SK-N-MC (cell line): ENCODE measurements at places on chromosomes 13 and 19.

DNA sequence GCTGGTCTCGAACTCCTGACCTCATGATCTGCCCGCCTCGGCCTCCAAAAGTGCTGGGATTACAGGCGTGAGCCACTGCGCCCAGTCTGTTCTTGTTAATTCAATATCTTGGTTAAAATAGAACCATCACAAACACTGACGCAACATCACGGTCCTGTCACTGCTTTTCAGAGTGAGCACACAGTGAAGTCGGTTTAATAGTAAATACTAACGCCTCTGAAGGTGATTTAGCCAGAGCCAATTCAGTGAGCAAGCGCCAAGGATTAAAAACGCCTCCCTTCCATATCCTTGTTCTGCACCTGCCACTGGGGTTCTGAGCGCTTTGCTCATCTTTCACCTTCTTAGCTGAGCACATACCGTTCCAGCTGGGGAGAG lies 30.3 kb downstream of the LAMP1 start:
- DNase-seq: no peak

DNA sequence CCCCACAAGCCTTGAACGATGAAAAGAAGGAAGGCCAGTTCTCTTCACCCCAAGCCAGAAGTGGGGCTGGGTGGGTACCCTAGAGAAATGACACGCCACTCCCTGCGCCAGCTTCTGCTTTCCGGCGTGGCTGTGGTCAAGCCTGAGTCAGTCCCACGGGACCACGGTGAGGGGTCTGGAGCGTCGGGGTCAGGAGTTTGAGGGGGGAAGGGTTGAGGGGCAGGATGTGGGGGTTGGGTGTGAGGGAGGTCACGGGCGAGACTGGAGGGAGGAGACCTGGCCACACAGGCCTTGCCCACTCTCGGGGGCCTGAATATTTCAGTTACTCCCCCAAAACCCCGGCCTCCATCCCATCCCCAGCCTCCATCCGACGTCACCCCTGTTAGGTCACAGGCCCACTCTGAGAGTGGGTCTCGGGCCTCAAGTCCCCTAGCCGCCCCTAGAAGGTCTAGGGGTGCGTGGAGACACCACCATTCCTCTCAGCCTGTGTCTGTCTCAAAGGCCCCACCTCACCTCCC lies 500 bp upstream of the IFI30 start:
- DNase-seq: no peak

DNA sequence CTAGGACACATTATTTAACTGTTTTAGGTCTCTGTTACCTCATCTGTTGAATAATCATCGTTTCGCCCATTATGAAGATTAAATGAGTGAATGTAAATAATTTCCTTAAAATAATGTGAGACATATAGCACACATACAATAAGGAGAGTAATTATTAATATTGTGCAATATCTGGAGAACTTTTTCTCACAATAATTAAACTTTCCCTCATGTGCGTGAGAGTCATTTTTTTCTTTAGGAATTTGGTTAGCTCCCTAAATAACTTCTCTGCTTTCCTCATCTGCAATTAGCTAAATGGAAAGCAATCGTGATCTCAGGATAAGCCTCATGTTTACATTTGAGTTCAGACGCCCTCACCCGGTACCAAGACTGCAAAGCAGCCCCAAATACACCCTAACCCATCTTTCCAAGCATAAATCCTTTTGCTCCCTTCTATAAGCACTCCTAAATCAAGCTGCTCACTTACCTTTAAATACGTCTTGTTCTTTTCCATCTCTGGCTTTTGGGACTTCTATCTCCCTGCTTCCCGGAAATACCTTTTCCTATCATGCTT lies 78.8 kb downstream of the MZT1 start:
- DNase-seq: no peak

DNA sequence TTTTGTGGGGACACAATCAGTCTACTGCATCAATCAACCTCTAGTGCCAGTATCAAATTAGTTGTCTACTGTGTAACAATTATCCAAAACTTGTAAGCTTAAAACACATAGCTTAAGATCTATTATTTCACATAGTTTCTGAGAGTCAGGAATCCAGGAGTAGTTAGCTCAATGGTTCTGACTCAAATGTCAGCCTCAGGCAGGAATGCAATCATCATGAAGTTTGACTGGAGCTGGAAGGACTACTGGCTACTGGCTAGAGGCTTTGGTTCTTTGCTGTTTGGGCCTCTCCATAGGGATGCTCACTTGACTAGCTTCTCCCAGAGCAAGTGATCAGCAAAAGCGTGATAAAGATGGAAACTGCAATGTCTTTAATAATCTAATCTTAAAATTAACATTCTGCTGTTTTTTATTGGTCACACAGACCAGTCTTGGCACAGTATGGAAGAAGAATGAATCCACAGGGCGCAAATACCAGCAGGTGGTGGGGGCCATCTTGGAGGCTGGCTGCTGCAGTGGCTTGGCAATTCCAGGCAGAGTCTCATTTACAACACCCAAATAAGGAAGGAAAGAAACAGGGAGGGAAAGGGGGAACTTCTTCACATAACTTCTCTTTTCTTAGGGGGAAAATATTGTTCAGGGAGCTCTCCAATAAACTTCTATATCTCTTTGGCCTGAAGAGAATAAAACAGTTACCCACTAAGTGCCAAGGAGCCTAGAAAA lies 15.7 kb downstream of the CAB39L start:
- DNase-seq: no peak

- DNase-seq: no peak
Observed at GRCh38 chr19:13078897-13079541, 23.6 kb downstream of the LYL1 start.

GRCh38 chr13:71499944-71500514 lies 367.0 kb downstream of the DACH1 start:
- DNase-seq: no peak

- no peak for DNase-seq
Observed at GRCh38 chr13:50511877-50512341, 331.6 kb downstream of the DLEU7 start.

- DNase-seq: no peak
Observed at GRCh38 chr19:57110592-57111328, 9.0 kb upstream of the USP29 start.

DNA sequence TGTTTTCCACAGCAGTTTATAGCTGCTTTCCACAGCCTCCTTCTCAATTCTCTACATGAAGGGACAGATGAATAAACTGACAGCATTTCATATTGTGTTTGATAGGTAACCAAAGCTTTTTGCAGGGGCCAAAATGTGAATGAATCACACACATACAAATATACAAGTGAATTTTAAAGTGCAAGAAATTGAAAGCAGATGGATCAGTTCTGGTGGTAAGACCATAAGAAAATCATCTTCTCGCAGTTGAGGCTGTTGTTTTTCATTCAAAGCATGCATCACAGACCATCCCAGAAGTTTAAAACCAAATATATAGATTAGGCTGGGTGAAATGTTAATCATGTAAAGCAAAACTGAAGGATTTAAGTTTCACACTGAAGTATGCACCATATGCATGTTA lies 1569.4 kb downstream of the PCDH9 start:
- no peak for DNase-seq

GRCh38 chr13:79749984-79750551 lies 269.1 kb downstream of the NDFIP2 start:
- DNase-seq: no peak

DNA sequence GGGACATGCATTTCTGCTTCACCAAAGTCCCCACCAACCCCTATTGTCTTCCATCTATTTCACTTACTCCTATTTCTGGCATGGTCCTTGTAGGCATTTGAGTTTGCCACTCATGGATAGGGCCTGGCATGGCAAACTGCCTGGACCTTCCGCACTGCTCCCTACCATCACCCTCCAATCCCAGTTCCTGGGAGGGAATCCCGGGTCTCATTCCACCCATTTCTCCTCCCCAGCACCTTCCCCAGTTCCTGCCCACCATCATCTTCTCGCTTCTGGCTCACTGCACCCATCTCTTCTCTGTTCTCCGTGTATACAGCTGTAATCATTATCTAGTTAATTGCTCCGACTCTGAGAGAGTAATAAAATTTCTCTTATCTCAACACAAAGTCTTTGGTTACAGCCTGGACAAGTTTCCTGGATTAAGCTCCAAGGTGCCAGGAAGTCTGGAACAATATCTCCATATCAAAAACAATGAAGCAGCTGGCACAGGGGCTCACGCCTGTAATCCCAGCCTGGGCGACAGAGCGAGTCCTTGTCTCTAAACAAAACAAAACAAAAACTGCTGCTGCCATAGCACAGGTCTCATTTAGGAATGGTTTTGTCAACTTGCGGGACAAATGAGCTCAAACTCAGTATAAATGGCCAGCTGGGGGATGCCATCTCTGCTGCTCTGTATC lies 17.0 kb upstream of the COX7A1 start:
- DNase-seq: peak; percentile 3

- DNase-seq: no peak
Observed at GRCh38 chr13:100835695-100836094, 161.1 kb upstream of the TMTC4 start.

DNA sequence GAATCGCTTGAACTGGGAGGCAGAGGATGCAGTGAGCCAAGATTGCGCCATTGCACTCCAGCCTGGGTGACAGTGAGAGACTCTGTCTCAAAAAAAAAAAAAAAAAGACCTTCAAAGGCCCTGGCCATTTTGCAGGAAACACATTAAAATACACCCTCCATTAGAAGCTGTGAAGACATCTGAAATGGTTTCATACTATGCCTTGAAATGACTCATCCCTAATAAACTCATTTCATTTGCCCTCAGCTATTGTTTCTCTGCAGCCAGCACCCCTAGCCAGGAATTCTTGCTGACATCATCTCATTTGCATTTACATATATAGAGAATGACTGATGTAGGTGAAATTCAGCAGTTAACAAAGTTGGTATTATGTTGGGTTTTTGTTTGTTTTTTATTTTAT lies 8.7 kb downstream of the EML2 start:
- DNase-seq: no peak

DNA sequence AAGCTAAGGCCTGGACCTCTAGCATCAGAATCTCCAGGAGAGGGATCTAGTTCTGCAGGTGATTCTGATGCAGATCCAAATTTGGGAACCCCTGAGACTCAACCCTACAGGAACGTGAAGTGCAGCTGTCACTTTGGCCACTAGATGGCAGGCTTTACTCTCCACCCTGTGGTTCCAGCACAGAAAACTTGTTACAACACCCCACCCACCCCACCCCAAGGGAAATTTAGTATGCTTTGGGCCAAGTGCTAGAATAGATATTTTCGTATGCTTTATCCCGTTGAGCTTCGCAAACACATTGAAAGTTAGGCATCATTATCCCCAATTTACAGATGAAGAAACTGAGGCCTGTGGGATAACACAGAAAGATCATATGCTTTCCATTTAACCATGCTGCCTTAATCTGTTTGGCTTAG lies 232.0 kb downstream of the B3GLCT start:
- no peak for DNase-seq

GRCh38 chr13:96533408-96533807 lies 443.5 kb downstream of the HS6ST3 start:
- DNase-seq: no peak

DNA sequence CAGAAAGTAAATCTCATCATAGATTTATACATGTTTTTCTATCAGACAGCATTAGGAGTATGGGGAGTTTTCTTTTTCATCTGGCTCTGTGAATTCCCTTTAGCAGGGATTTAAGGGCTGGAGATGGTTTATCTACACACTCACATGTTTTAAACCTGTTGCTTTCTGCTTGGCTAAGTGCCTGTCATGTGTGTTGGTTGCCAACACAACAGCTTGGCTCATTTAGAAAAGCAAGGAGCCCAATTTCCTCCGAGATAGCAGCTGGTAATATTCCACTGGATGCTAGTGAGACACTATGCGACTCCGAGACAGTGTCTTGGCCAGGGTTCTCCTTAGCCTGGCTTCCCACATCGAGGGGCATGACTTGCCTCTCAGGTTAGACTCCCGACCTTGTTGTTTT lies 83.3 kb downstream of the KLF5 start:
- DNase-seq: no peak

- no peak for DNase-seq
Observed at GRCh38 chr19:48333467-48334384, 8.4 kb downstream of the EMP3 start.

GRCh38 chr19:15463861-15464371 lies 428 bp downstream of the RASAL3 start:
- no peak for DNase-seq

- no peak for DNase-seq
Observed at GRCh38 chr13:67223024-67223423, 7.1 kb downstream of the PCDH9 start.

GRCh38 chr13:59755632-59756290 lies 408.0 kb downstream of the DIAPH3 start:
- no peak for DNase-seq

DNA sequence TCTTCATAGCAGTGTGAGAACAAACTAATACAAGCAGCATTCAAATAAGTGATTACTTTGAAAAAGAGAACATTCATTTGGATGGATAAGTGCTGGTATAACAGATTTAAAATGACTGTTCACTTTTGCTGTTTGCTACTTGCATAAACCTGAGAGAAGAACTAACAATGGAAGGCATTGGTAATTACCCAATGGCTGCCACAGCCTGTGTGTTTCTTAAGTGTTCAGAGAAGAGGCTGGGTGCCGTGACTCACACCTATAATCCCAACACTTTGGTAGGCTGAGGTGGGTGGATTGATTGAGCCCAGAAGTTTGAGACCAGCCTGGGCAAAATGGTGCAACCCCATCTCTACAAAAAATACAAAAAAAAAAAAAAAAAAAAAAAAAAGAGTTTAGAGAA lies 4.9 kb upstream of the TEX26 start:
- DNase-seq: no peak

GRCh38 chr13:51804295-51805172 lies 571 bp upstream of the DHRS12 start:
- no peak for DNase-seq

GRCh38 chr13:51148223-51148951 lies 37.3 kb upstream of the C13orf42 start:
- peak; percentile 77 for DNase-seq

- DNase-seq: no peak
Observed at GRCh38 chr19:18436671-18437490, 1.1 kb downstream of the ISYNA1 start.

DNA sequence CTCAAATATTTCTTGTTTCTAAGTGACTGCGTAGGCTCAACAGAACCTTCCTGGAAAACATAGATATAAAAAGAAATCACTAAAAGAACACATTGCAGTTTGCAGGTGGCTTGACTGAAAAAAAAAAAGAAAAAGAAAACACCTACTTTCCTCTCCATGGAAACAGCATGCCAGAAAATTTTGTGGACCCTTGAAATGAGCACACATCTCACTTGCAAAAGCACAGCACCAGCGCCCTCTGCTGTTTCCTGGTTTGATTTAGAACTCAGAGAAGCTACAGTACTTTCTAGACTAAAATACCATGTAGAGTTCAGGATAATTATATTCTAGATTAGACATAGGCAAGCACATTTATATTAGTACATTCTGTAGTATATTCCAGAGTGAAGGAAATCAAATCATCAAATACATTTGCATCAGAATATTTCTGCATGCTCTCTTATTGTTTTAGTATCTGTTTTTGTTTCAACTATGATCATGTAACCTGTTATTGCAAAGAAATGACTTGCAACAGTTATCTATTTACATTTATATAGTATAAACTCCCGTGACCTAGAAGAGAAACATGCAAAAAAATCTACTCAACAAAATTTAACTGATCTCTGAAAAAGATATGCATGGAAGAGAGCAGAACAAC lies 22.3 kb upstream of the XPO4 start:
- peak; percentile 88 for DNase-seq

- no peak for DNase-seq
Observed at GRCh38 chr19:16013181-16013850, 63.0 kb upstream of the TPM4 start.

- DNase-seq: no peak
Observed at GRCh38 chr19:2039089-2039958, 11.7 kb downstream of the MKNK2 start.
